Tibial artery (tissue), 4 donors: ENCODE measurements at places on chromosomes 13 and 19.
A peak's percentile ranks its signal among the peaks of the same experiment; 100 is the strongest.

- DNase-seq: no peak
Observed at GRCh38 chr19:46946611-46947238, 72.9 kb upstream of the NPAS1 start.

- no peak for DNase-seq
Observed at GRCh38 chr19:17333611-17334413, 843 bp downstream of the ANO8 start.

- no peak for DNase-seq
Observed at GRCh38 chr13:35256459-35257148, 219.9 kb downstream of the MAB21L1 start.

GRCh38 chr13:36417331-36417730, 15.0 kb upstream of the CCNA1 start:
- DNase-seq: no peak

DNA sequence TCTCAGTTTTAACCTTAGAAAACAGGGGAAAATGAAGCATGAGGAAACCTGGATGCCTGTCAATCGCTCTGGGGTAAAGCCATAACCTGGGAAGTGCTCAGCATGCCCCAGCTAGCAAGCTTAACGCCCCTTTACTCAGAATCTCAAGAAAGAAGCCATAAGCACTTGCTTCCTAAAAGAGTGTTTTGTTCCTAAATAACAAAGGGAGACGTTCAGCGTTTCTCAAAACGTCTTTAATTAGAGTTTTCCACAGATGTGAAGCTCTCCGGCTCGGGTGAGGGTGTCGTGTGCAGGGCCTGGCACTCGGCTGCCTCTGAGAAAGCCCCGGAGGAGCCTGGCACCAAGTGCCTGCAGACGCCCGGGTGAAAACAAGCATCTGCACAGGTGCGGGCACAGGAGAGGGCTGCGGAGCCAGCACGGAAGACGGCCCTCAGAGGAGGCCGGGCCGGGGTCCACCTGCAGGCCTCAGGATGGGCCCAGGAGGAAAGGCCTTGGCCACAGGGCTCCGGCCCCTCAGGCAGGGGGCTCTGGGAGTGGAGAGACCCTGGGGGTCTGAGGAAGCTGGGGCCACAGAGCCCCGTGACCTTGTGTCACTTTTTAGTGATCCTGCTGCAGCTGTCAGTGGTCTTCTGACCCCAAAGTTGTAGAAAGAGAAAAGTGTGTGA, 6.2 kb downstream of the GAS6 start:
- peak; percentile 54 for DNase-seq

GRCh38 chr13:90633849-90634248, 713.6 kb upstream of the MIR17HG start:
- no peak for DNase-seq

DNA sequence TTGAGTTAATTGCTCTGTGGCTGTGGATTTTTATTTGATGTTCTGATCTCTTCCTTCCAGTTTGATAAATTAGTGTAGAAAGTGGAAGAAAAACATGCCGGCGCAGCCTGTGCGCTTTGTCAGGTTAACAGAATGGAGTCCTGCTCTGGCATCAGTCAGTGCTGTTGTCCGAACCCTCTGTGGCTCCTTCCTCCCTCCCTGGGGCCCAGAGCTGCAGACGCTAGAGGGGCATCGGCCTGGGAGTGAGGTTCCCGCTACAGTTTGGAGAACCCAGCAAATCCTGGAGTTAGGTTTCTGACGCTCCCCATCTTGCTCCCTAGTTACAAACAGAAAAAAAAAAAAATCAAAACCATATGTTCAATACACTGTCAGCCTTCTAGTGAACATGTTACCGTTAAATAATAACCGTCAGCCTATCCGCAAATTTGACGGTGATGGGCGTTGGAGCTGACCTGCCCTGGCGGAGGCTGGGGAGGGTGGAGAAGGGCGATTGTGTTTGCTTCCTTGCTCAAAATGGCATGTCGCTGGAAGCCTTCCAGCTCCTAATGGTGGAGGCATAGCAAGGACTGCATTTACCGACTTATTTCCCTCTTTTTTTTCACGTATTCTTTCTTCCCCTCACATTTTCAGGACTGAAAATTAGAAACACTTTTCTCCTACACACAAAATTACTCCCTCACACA, 13.6 kb downstream of the MBNL2 start:
- DNase-seq: no peak

DNA sequence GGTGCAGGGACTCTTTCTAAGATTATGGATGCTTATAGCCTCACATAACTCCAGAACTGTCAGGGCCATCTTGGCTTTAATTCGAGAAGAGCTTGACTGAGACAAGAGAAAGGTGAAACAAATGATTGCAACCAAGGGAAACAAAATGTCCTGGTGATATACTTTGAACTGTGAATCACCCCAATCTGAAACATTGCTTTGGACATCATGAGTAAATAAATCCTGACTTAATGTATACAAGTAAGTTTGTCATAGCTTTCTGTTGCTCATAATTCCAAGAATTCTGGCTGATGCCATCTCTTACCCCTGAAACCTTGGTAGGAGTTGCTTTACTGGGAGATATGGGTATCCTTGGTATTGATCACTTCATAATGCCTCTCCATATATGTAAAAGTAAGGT, 5.8 kb upstream of the VWA8 start:
- no peak for DNase-seq

DNA sequence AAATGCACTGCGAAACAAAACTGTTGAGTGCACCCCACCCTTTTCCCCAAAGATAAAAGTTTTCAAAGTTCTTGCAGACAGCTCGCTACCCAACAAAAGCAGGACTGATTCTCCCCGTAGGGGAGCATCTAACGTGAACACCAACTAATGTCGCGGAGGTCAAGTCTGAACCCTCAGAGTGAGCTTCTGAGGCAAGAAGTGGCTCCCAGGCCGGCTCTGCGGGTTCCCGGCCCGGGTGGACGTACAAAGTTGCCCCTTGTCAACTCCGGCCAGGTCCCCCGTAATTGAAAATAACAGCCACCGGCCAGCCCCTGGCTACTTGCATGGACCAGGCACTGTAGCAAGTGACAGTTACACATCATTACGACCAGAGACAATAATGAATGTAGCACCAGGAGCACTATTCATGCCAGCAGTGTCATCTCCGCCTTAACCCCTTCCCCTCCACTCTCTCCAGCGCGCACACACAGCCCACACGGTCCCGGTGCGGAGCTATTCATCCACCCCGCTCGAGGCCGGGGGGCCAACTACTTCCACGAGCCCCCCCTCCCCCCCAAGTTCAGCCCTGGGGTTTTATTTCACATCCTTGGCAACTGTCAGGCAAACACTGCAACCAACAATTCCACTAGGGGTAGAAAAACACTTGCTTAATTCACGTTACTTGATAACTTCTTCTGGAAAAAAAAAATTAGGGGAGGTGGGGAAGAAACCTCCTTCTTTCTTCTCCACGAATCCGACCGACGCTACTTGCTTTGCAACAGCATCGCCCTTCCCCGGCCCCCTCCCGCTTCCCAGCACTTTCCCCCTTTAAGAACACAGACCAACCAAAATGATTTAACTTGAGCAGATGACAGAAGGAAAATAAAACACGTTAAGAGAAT, 1.2 kb downstream of the KLF12 start:
- DNase-seq: peak; percentile 71

- DNase-seq: no peak
Observed at GRCh38 chr13:62524061-62524460, 1108.4 kb upstream of the PCDH20 start.

- DNase-seq: peak; percentile 77
Observed at GRCh38 chr19:18291019-18291524, 9.7 kb upstream of the JUND start.

GRCh38 chr13:33611121-33611805, 206.7 kb upstream of the RFC3 start:
- DNase-seq: peak; percentile 77

GRCh38 chr19:55152017-55152416, 3.0 kb upstream of the TNNT1 start:
- DNase-seq: no peak

DNA sequence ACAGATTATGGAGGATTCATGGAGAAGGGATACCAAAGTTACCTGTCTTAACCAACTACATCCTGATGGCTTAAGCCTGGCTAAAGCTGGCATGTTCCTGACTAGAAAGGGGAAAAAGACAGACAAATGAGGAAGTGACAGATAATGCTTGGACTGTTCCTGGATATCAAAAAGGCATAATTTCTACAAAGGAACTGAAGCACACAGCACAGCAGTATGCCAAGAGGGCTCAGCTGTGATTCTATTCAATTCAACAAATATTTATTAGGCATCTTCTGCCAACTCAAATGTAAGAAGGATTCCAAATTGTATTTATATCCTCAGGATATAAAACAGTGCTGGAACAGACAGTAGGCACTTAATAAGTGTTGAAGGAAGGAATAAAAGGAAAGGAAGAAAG, 59.5 kb downstream of the KLF12 start:
- DNase-seq: no peak

DNA sequence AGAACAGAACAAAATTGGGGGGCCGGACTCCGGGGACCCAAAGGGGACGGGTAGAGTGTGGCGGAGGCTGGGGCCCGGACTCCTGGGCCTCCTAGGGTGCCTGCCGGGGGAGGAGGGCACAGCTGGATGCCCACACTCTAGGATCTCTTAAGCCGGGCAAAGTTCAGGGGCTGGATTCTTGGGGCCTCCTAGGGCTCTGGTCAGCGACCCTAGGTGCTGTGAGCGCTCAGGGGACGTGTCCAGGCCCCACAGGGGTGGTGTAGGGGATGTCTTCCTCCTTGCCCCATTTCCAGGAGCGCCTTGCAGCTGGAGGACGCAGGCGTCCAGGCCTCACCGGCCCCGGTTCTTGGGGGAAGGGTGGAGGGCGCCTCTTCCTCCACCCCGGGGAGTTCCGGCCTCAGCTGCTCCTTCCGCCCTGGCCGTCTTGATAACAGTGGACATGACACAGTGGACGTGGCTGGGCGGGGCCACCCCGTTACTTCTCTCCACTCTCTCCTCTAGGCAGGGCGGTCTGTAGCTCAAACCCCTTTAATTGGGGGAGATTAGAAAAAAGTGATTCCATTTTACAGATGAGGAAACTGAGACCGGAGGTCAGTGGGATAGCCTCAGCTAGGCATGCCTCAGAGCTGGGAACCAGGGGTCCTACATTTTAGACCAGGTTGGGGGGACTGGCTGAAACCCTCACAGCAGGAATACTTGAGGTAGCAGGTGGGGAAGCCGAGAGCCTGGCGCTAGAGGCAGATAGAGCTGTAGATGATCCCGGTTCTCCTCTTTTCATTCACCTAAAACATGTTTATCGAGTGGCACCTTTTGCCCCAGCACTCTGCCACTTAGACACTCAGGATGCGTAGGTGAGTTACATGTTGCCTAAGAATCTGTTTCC, 705 bp downstream of the STXBP2 start:
- no peak for DNase-seq

DNA sequence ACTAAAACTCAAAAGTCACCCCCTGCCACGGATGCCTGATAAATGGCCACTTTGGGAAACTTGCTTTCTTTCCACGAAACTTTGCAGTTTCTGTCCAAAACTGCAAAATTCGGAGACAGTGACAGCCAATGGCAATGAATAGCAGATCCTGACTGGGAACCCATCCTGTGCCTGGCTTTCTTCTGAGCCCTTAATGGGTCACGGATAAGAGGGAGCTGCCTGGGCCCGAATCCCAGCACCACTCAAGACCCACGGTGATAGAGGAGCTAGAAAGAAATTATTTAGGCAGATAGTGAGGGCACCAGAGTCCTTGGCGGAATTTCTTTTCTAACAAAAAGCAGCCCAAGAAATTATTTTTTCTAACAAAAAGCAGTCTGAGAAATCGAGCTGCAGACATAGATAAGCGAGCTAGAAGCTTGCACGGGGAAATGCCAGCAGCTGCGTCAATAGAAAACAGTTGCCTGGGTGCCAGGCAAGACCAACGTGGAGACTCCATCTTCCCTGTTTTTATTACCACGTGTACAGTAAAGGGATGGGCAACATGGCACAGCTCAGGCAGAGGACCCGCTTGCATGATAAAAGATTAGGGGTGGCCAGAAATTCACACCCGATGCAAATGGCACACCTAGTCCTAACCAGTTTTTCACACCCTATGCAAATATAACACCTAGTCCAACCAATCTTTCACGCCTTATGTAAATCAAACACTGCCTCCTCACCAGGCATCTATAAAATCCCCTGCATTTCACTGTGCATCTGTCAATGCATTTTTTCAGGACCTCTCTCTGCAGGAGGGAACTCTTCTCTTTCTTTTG, 7.1 kb upstream of the HSH2D start:
- no peak for DNase-seq

DNA sequence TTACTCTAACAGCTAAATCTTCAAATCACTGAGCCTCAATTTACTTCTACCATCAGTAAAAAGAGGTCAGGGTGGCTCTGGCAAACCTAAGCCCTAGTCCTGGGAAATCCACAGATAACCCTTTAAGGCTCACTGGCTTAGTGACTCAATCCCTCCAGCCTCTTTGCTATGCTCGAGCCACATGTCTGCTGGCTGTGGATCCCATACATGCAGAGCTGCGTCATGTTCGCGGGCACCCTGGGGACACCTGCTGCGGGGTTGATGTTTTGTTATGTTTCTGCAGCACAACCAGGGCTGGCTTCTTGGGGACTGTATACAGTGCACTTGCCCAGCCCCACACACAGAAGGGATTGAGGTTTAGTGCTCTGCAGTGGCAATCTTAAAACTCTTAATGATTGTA, 41.6 kb upstream of the C13orf42 start:
- no peak for DNase-seq

DNA sequence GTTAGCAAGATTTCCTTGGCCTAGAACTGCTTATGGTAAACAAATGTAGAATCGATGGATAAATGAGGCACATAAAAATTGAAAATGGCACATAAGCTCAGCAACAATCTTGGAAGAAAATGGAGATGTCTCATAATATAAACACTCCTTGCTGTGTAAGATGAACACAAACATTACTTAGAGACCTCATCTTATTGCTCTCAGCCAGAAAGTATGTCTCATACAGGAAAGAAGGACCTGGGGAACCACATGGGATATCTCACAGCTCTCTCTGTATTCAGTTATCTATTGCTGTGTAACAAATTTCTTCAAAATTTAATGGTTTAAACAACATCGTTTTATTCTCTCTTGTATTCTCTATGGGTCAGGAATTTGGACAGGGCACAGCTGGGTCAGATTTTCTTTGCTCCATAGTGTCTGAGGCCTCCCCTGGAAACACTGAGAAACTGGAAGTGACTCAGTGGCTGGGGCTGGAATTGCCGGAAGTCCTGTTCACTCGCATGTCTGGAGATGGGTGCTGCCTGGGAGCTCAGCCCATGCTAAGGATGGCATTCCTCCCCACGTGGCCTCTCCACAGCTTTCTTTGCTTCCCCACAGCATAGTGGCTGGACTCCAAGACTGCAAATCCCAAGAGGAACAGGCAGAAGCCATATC, 105.1 kb downstream of the NUFIP1 start:
- no peak for DNase-seq
